Activated CD4-positive, alpha-beta T cell treated with anti-CD3 and anti-CD28 coated beads, Interleukin-2, amount 10 ng/mL, durations not matched to agents 7 days and 5 days (primary cell): ENCODE measurements at places on chromosomes 1 and 21. TPM values are rescaled to one million over a fixed set of nuclear protein-coding genes. Genes with fewer than 3 reads are reported as not detected.

GRCh38 chr1:8474369-8474768 is 156.5 kb downstream of the SLC45A1 start:
- no peak overlapping the region for H3K27ac ChIP-seq
- H3K4me3 ChIP-seq = no peak overlapping the region
- no peaks in the 10 kb centered on the region for H3K27me3 ChIP-seq
- peaks cover 4% of the 10 kb centered on the region for H3K36me3 ChIP-seq

- peak overlapping the region; percentile 3 for H3K4me3 ChIP-seq
- peak; percentile 17 for DNase-seq
- H3K27ac ChIP-seq = peak overlapping the region; percentile 81
Measured at GRCh38 chr1:40064797-40065499, 24.4 kb downstream of the CAP1 start.

- peaks cover 2% of the 10 kb centered on the region for H3K4me1 ChIP-seq
- no peaks in the 10 kb centered on the region for H3K36me3 ChIP-seq
- H3K27ac ChIP-seq = no peak overlapping the region
- H3K4me3 ChIP-seq = no peak overlapping the region
- peaks cover 7% of the 10 kb centered on the region for H3K27me3 ChIP-seq
Measured at GRCh38 chr1:99544328-99544727, 101.6 kb upstream of the PALMD start.

DNA sequence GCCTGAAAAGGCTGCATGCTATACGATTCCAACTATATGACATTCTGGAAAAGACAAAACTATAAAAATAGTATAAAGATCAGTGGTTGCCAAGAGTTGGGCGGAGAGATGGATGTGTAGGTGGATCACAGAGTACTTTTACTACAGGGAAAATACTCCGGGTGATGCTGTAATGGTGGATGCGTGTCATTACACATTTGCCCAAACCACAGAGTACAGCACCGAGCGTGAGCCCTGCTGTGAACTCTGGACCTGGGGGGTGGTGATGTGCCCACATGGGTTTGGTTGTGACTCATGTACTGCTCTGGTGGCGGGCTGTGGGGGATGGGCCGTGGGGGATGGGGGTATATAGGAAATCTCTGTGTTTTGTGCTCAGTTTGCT is 162.7 kb upstream of the COL6A1 start:
- H3K4me3 ChIP-seq = no peak overlapping the region
- peaks cover 33% of the 10 kb centered on the region for H3K4me1 ChIP-seq
- H3K27ac ChIP-seq = peak overlapping the region; percentile 83

GRCh38 chr21:26534517-26534916 is 38.6 kb downstream of the CYYR1 start:
- DNase-seq = no peak
- H3K27me3 ChIP-seq = no peaks in the 10 kb centered on the region
- H3K27ac ChIP-seq = no peak overlapping the region
- H3K4me1 ChIP-seq = no peaks in the 10 kb centered on the region
- no peak overlapping the region for H3K4me3 ChIP-seq

CDA gene
- not detected for total RNA-seq

UBAP2L gene
- total RNA-seq = 186 TPM

RHD gene
- not detected for total RNA-seq

- no peak overlapping the region for H3K27ac ChIP-seq
- DNase-seq = no peak
- H3K36me3 ChIP-seq = no peaks in the 10 kb centered on the region
- no peaks in the 10 kb centered on the region for H3K27me3 ChIP-seq
- no peak overlapping the region for H3K4me3 ChIP-seq
Measured at GRCh38 chr1:173122958-173123852, 72.5 kb upstream of the TNFSF18 start.

C1orf87 gene
- not detected for total RNA-seq

- H3K4me1 ChIP-seq = no peaks in the 10 kb centered on the region
- H3K27ac ChIP-seq = no peak overlapping the region
- H3K36me3 ChIP-seq = no peaks in the 10 kb centered on the region
Measured at GRCh38 chr1:247456021-247456420, 1.9 kb downstream of the OR2B11 start.

PARS2 gene
- total RNA-seq = 3.2 TPM

DNA sequence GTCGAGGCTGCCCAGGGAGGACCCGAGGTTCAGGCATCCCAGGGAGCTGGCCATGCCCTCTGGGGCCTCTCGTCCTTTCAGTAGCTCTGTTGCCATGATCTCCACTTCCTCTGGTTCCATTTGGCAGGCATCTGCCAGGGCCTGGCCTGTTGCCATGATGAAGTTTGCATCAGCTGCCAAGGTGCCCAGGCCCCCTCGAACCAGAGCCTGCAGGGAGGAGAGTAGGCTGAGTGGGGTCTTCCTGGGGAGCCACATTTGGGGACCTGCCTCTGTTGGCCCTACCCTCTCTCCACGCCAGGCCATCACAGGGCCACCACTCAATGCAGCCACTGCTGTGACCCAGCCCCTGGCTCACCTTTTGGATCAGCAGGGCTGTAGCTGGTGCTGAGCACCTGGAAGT is 16.4 kb upstream of the KIF21B start:
- no peak for DNase-seq
- H3K4me3 ChIP-seq = no peak overlapping the region
- H3K4me1 ChIP-seq = peaks cover 3% of the 10 kb centered on the region
- H3K27ac ChIP-seq = no peak overlapping the region

MMEL1 gene
- 2.9 TPM for total RNA-seq

DNA sequence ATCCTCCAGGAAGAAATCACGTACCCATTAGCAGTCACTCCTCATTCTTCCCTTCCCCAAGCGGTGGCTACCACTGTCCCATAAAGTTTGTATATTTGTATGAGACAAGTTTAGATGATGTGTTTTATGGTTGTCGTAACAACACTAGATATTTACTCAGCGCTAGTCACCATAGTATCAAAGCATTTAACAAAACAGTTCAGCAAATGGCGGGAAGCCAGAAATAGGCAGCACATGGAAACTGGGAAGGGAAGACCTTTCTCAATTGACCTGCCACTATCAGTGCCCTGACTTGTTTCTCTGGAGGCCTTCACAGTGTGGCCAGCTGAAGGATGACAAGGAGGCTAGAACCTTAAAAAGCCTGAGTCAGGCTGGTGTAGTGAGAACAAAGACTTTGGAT is 31.1 kb downstream of the CNST start:
- DNase-seq = no peak
- H3K27ac ChIP-seq = no peak overlapping the region
- no peaks in the 10 kb centered on the region for H3K27me3 ChIP-seq
- peaks cover 47% of the 10 kb centered on the region for H3K36me3 ChIP-seq
- no peak overlapping the region for H3K4me3 ChIP-seq

- H3K4me3 ChIP-seq = no peak overlapping the region
- no peaks in the 10 kb centered on the region for H3K4me1 ChIP-seq
- no peaks in the 10 kb centered on the region for H3K27me3 ChIP-seq
- no peak overlapping the region for H3K27ac ChIP-seq
- DNase-seq = no peak
Measured at GRCh38 chr1:236172041-236172579, 29.8 kb downstream of the GPR137B start.

DNA sequence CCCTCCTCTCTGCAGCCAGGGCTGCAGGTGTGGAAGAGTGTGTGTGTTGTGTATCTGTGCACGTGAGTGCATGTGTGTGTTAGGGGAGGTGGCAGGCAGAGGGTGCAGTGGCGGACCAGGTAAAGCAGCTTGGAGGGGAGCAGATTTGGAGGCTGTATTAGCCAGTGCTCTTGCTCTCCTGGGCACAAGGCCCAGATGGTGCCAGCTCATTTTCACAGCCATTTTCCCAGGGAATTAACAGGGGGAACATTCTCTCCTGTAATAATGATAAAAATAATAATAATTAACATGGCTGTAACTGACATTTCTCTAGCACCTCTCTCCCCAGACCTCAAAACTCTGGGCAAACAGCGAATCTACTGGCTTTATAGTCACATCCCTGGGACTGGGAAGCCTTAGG is 43.6 kb downstream of the LRRN2 start:
- DNase-seq = no peak
- H3K4me1 ChIP-seq = no peaks in the 10 kb centered on the region
- no peak overlapping the region for H3K4me3 ChIP-seq
- H3K27me3 ChIP-seq = peaks cover 7% of the 10 kb centered on the region
- no peak overlapping the region for H3K27ac ChIP-seq
- H3K36me3 ChIP-seq = no peaks in the 10 kb centered on the region

DNA sequence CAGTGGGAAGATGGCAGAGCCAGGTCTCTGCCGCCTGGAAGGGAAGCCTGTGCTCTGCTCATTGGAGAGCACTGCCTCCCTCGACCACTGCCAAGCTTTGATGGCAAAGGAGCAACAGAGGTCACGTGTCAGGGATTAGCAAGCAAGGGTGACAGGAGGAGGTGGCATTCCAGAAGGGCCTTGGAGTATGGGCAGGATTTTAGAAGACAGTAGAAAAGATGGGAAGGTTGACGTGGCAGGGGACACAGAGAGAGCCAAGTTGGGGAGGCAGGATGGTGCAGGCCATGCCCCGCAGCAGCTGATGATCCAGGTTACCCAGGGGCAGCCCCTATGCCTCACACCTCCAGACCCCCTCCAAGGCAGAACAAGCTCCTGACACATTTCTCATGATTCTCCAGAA is 21.9 kb upstream of the LBR start:
- peaks cover 57% of the 10 kb centered on the region for H3K4me1 ChIP-seq
- H3K27me3 ChIP-seq = no peaks in the 10 kb centered on the region
- peak overlapping the region; percentile 65 for H3K27ac ChIP-seq
- no peak overlapping the region for H3K4me3 ChIP-seq

GRCh38 chr1:85992791-85993190 is 163.8 kb downstream of the COL24A1 start:
- no peaks in the 10 kb centered on the region for H3K27me3 ChIP-seq
- H3K4me1 ChIP-seq = no peaks in the 10 kb centered on the region
- DNase-seq = no peak
- H3K4me3 ChIP-seq = no peak overlapping the region
- H3K36me3 ChIP-seq = no peaks in the 10 kb centered on the region

DNA sequence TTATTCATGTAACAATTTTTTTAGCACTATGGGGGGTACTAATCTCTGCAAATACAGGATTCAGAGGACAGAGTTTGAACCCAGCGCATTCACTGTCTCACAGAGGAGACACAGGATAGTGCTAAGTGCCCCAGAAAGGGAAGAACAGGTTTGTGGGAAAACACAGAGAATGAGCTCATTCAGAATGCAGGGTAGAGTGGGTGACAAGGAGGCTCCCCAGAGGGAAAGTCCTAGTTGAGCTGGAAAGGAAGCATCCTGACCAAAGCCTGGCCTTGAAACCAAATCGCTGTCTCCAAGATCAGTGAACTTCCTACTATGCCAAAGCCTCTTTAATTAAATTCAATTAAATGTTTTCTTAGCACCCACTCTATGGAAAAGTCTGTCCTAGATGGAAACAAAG is 19.0 kb upstream of the RGS2 start:
- no peak overlapping the region for H3K4me3 ChIP-seq
- DNase-seq = no peak
- H3K27ac ChIP-seq = no peak overlapping the region

DNA sequence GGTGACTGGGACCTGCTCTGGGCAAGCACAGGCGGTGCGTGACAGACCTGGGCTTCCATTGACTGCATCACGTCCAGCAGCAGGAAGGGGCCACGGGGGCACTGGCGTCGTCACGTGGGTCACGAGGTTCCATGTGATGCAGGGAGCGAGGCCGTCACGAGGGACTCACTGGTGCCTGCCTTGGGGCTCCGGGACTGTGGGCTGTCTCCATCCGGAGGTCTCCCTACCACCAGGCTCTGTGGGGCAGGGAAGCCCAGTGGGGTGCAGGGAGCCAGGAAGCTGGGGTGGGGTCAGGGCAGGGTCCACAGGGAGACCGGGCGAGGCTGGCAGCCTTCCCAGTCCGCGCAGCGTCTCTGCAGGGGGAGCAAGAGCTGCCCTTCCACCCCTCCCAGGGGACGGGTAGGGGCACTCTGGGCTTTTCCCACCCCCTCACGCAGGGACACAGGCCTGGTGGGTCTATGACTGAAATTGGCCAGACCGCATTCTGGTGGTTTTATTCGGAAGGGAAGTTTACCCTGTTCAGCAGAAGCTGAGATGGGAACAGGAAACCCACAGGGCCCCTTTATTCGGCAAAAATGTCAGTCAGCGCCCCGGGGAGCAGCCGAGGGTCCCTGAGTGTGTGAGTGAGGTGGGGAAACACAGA is 416 bp upstream of the TNFRSF14 start:
- peak overlapping the region; percentile 100 for H3K27ac ChIP-seq
- peaks cover 14% of the 10 kb centered on the region for H3K36me3 ChIP-seq
- H3K4me1 ChIP-seq = peaks cover 49% of the 10 kb centered on the region
- H3K27me3 ChIP-seq = no peaks in the 10 kb centered on the region
- H3K4me3 ChIP-seq = peak overlapping the region; percentile 100

MAN1C1 gene
- 28.9 TPM for total RNA-seq

RAB42 gene
- not detected for total RNA-seq

C8B gene
- total RNA-seq = not detected

GRCh38 chr1:94935034-94935433 is 8.1 kb upstream of the CNN3 start:
- DNase-seq = no peak
- H3K27ac ChIP-seq = no peak overlapping the region
- peaks cover 2% of the 10 kb centered on the region for H3K27me3 ChIP-seq

DNA sequence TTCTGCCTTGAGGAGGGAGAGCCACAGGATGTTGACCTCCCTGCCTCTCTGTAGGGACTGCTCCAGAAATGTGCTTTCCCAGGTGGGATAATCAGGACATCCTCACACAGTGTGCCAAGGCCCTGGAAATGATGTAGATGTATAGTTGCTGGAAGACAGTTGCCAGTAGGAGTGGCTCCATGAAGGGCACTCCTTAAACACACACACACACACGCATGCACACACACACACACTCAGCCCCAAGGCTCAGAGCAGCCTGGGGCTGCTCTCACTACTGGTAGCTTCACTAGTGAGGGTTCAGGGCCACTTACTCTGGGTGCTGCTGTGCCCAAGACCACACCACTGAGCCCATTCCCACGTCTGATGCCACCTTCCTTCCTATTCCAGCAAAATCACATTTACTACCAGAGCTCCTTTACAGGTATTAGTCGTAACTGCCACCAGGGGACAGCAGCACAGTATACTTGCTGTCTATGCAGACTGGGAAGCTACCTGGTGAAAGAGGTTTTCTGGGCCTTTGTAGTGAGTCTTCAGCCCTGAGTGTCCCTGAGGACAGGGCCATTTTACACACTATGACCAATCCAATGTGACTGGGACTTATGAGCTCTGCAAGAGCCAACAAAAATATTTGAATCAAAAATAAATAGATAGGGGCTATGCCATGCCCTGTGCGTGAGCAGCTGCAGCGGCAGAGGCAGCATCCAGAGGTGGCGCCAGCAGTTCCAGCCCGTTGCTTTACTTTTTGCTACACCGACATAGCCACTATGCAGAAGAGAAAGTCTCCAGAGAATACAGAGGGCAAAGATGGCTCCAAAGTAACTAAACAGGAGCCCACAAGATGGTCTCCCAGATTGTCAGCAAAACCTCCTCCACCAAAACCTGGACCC is 15.0 kb downstream of the CRNN start:
- no peak overlapping the region for H3K4me3 ChIP-seq
- no peaks in the 10 kb centered on the region for H3K36me3 ChIP-seq
- DNase-seq = peak; percentile 20
- no peaks in the 10 kb centered on the region for H3K4me1 ChIP-seq
